ENCODE measurements at places on chromosomes 4 and X. TPM values are rescaled to one million over a fixed set of nuclear protein-coding genes. Genes with fewer than 3 reads are reported as not detected.

The PAGE1 gene
- total RNA-seq = not detected

The BMP15 gene
- not detected for total RNA-seq

The PDZD4 gene
- under 0.01 TPM for total RNA-seq

The FAM47A gene
- not detected for total RNA-seq

The NPY2R gene
- not detected for total RNA-seq

The FMR1 gene
- 27.0 TPM for total RNA-seq

The HELT gene
- not detected for total RNA-seq

The DNAAF6 gene
- not detected for total RNA-seq

The ADH6 gene
- total RNA-seq = not detected

The TMEM128 gene
- 18.4 TPM for total RNA-seq

The MAGEH1 gene
- 23.8 TPM for total RNA-seq

The MTMR8 gene
- not detected for total RNA-seq

The GUCY2F gene
- total RNA-seq = 0.05 TPM

The ARX gene
- total RNA-seq = not detected

The GPR143 gene
- total RNA-seq = 1.5 TPM

The NXF2 gene
- not detected for total RNA-seq

The PSAPL1 gene
- not detected for total RNA-seq

The CFP gene
- 0.30 TPM for total RNA-seq

The GAGE2A gene
- not detected for total RNA-seq

The RBBP7 gene
- total RNA-seq = 85.9 TPM

The S100G gene
- total RNA-seq = not detected

The SPINK2 gene
- not detected for total RNA-seq

The F8A2 gene
- total RNA-seq = not detected

The SHROOM3 gene
- total RNA-seq = 5.3 TPM

The VEGFD gene
- total RNA-seq = 0.09 TPM

The MUC7 gene
- total RNA-seq = not detected

The F9 gene
- total RNA-seq = not detected

The USP17L12 gene
- total RNA-seq = not detected

The TGIF2LX gene
- not detected for total RNA-seq
